ENCODE measurements at places on chromosomes 13 and 19.

DNA sequence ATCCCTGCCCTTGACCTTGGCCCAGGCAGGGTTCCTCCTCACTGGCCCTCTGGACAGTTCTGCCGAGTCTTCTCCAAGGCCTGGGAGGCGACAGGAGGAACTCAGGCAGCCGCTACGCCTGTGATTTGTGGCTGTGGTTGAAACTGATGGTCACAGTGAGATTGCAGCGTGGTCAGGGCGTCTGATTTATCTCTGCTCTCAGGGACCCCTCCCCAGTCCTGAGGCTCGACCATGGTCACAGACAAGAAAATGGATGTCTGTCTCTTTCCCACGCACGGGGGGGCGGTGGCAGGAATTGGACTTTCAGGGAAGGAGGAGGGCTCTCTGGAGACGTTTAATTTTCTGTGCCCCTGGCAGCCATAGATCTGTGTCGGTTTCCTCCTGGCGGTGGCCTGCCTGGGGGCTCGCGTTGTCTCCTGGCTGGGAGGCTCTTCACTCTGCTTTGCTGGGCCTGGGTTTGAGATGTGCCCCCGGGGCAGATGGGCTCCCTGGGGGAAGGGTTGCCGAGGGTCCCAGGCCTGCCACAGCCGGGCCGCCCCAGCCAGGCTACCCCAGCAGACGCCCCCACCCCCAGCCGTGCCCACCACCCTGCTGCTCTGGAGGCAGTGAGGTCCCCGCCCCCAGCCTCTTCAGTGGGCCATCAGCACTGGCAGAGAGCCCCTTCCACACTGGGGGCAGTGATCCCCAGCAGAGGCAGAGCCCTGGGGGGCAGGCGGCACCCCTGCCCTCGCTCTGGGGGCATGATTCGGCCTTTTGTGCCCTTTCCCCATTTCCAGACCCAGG lies 167.4 kb downstream of the KDM4B start:
- no peak for DNase-seq

DNA sequence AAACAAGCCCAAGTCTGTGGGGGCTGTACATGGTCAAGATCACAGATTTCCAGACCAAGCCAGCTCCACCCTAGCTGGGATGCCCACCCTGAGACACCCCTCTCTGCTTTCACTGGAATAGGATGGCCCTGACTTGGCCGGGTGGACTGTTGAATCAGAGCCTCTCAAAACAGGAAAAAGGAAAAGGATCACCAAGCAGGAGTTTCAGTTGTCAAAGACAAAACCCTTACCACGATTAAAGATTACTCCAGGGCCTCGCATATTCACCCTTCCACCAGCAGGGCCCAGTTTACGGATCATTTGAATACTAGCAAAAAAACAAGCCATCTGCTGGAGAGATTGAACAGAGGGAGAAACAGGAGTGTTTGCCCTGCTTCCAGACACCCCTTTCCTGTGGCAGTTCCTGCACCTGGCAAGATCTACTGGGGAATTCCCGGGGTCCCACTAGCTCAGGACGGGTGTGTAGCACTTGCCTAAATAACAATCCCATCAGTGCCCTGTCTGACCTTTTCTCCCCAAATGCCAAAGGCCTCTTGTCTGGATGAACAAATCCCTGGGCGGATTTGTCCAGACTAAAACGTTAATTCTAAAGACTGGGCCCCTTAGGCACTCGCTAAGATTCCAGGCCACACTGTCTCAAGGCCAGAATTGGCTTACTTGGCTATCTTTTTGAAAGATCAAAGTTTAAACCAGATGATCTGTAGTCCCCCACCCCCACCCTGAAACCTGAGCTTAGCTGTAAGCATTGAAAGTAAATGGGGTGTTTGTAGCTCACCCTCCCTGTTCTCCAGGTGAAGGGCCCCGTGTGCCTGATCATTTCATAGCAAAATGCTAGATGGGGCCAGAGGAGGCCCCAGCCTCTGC lies 38.4 kb downstream of the ACTN4 start:
- peak; percentile 53 for DNase-seq

DNA sequence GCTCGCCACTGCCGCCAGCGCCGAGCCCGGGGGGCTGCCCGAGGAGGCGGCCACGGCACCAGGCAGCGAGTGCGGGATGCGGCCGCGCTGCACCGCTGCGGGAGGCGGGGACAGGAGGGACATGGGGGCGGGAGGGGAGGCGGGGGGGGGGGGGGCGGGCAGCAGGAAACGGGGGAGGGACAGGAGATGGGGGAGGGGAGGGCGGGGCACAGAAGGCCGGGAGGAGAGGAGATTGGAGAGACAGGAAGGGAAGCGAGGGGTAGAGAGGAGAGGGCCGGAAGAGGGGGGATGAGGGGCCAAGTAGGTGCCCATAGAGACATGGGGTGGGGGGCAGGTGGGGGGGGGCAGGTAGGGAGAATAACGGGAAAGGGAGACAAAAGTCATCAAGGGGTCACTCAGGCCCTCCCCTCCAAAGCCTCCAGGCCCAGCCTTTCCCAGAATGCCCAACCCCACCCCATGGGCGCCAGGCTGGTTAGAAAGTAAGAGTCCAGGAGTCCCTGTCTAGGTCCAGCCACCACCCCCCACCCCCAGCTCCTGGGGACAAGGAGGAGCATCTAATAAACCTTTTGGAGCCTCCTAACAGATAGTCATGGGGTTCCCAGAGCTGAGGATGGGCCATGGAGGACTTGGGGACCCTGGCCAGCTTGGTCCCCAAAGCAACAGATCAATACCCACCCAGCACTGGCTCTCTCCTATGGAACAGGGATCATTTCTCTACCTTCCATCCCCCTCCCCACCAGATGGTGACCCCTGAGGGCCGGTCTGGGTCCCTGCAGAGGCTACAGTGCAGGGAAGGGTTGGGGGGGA lies 9.5 kb downstream of the NR2F6 start:
- no peak for DNase-seq

- DNase-seq = peak; percentile 3
These were observed 49.2 kb upstream of the ATP12A start for GRCh38 chr13:24630851-24631620.

DNA sequence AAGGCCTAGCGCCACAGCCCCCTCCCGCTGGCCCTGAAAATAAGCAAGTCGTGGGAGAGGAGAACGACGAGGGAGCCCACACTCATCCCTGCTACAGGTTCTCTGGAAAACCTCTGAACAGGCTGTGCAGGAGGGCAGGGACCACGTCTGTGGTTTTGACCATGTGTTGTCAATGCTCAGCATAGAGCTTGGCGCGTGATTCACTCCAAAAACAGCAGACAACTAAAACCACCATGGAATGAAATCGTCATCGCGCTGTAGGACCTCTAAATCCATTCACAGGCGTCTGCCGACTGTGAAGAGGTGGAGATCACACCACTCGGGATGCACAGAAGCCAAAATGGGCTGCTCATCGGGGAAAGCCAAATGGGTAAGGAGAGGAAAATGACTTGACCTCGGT lies 121.3 kb downstream of the COL4A1 start:
- DNase-seq = peak; percentile 22

DNA sequence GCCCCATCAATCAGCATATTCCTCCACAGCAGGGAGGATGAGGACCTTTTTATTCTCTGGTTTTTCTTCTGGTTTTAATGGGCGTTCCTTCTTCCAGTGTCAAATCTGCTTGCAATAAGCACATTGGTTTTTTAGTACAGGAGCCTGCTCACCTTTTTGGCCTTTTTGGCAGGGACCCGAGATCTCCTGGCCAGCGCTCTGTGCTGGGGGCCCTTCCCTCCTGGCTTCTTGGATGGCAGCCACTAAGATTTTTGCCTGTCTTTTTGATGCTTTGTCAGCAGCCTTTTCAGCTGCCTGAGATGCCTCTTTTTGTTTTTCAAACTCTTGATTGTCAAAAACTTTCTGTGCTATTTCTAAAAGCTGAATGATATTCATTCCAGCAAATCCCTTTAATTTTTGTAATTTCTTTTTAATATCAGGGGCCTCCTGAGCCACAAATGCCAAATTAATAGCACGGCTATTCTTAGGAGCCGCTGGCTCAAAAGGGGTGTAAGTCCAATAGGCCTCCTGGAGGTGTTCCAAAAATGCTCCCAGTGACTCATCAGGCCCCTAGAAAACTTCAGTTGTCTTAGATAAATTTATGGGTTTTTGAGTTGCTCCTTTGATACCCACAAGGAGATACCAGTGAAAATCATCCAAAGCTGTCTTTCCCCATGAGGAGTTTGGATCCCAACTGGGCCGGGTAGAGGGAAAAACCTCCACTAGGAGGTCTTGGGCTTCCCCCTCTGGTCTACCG lies 73.0 kb downstream of the ZNF100 start:
- DNase-seq = no peak
